Cerebellum (tissue), 4 donors: ENCODE measurements at places on chromosomes 11 and 22. TPM values are rescaled to one million over a fixed set of nuclear protein-coding genes. Genes with fewer than 3 reads are reported as not detected.

The PHF21B gene
- 21.9 TPM for total RNA-seq

The OR52N4 gene
- not detected for total RNA-seq

The RAPSN gene
- not detected for total RNA-seq

The ELF5 gene
- not detected for total RNA-seq

The MAJIN gene
- total RNA-seq: not detected

The USP2 gene
- 1.1 TPM for total RNA-seq

The APOA5 gene
- not detected for total RNA-seq

The APOL5 gene
- not detected for total RNA-seq

The RAC2 gene
- total RNA-seq: 0.64 TPM

The ARHGAP42 gene
- total RNA-seq: 21.4 TPM

The LYVE1 gene
- 15.2 TPM for total RNA-seq
